ENCODE measurements at places on chromosomes 12 and 14.

- no peak for DNase-seq
Observed at GRCh38 chr12:130017591-130018449, 114.0 kb upstream of the TMEM132D start.

DNA sequence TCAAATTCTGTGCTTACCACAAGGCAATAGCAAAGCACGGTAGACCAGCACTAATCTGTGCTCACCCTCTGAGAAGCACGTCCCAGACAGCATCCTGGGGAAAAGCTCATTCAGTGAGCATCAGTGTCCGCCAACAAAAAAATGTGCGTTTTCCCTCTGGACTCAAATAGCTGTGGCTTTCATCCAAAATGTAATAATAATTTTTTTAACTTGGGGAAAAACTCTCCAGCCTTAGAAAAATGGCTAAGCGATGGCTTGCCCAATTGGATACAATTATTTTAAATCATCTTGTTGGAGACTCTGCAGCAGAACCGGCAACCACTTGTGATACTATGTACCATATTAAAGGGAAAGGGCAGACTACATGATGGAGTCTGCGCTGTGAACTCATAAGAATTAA is 1.1 kb upstream of the KRT77 start:
- DNase-seq = no peak

- DNase-seq = no peak
Observed at GRCh38 chr12:107485731-107486130, 199.9 kb upstream of the PWP1 start.

DNA sequence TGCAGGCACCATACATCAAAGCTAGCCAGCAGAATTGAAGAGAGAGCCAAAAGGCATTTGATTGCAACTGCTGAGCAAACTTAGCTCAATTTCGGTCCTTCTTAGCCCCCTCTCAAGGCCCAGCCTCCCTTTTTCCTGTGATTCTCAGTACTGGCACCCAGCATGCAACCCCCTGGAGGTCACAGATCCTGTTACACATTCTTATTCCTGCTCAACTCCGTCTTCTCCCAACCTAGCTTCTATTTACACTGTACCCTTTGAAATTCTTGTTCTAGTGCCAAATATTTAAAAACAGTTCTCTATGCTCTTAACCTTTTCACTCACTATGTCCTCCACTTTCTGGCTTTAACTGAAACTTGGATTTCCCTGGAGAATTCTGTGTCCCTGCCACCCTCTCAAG is 131.3 kb upstream of the CPSF6 start:
- DNase-seq = no peak

DNA sequence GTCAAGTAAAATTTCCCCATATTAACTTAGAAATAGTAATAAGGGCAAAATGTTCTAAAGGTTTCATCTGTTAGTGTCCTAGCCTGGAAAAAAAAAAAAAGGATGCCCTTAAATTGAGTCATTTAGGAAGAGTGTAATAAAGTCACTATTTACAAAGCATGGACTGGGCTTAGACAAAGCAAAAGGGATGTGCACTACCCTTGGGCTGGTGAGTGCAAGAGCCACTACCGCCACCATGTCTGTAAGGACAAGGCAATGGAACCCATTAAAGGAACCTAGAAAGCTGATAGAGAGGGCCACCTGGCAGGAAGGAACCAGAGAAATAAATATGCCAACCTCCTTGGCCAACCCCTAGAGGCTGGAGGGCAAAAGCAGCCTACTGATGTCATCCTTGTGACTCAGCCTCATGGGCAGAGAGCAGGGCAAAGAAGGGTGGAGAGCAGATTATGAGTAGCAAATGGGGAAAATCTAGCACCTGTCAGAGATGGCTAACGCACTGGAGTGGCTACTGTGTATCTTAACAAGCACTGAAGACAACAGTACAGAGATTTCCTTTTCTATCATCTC is 59.5 kb upstream of the FUT8 start:
- DNase-seq = no peak

GRCh38 chr14:70188659-70189455 is at the start of gene SLC8A3:
TSS of gene SLC8A3 (minus strand) at chr14:70188951. CDS start at chr14:70168422, 20,529 bp downstream.
- DNase-seq = no peak

DNA sequence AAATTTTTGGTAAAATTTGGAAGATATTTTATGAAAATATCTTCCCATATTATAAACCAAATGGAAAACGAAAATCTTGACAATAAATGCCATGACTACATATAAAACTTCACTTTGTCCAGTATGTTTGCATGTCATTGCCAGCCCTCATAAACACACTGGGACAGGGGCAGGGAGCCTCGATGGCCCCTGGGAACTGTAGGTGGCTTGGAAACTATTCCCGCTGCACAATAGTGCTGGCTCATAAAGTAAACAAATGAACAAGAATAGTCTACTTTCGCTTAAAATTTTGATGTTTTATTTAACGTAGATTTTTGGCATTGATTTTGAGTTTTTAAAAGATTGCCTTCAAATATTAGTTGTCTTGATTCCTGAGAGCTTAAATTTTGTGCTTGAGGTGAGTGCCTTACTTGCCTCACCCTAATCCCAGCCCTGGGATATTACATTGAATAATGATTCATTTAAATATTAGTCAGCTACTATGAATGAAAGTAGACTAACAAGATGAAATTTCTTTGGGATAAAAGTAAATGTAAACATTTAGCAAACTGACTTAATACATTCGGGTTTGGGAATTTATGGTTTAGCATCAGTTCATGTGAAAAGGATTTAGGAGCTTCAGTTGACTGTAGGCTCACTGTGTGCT is 74.0 kb upstream of the PKP2 start:
- no peak for DNase-seq

- DNase-seq = no peak
Observed at GRCh38 chr12:127485528-127485927, 781.4 kb upstream of the TMEM132C start.
